ENCODE measurements at places on chromosomes 7 and 10.

DNA sequence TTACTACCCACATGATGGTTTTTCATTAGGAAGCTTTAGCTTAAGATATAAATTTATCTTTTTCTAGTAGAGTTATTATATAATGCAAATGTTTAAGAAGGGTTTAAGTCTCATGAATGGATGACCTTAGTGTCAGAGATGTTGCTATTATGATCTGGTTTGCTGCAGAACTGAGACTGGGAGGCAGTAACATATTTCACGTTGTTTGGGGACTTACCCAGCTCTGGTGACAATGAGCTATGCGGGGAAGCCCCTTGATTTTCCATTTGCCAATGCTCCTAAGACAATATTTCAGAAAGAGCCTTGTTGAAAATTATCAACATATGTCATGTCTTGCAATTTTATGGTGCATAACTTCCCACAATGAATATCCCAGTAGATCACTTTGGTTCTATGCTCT, 754.6 kb downstream of the REEP3 start:
- no peak for DNase-seq

- DNase-seq, result no peak
Observed at GRCh38 chr7:92837000-92837749, 802 bp upstream of the CDK6 start.

DNA sequence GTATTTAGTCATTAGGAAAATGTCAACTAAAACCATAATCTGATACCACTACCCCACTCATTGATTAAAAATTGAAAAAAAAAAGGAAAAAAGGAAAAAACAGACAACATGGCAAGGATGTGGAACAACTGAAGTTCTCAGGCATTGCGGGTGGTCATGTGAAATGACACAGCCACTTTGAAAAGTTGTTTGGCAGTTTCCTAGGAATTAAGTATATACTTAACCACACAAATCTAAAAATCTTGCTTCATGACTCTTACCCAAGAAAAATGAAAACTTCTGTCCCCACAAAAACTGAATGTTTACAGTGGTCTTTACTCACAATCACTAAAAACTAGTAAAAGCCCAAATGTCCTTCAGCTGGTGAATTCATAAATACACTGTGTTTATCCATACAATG, 254.5 kb downstream of the AHR start:
- DNase-seq, result no peak

DNA sequence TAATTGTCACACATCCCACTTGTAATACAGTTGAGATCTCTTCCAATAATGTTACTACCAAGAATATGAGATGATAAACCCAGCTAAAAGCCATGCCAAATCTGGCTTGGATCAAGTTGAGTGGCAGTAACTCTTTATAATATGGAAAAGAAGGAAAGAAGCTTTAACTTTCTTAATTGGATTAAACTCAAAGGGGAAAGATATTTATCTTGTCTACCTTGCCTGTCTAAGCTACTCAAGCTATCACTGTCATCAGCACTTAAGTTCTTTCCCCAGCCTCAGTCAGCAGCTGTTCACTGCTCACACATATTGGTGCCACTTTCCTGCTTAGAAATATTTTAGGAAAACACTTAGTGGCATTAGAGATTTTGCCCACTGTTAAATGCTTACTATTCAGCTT, 350.7 kb downstream of the IPMK start:
- DNase-seq, result no peak

GRCh38 chr10:43317422-43317821, 50.6 kb upstream of the RASGEF1A start:
- no peak for DNase-seq

DNA sequence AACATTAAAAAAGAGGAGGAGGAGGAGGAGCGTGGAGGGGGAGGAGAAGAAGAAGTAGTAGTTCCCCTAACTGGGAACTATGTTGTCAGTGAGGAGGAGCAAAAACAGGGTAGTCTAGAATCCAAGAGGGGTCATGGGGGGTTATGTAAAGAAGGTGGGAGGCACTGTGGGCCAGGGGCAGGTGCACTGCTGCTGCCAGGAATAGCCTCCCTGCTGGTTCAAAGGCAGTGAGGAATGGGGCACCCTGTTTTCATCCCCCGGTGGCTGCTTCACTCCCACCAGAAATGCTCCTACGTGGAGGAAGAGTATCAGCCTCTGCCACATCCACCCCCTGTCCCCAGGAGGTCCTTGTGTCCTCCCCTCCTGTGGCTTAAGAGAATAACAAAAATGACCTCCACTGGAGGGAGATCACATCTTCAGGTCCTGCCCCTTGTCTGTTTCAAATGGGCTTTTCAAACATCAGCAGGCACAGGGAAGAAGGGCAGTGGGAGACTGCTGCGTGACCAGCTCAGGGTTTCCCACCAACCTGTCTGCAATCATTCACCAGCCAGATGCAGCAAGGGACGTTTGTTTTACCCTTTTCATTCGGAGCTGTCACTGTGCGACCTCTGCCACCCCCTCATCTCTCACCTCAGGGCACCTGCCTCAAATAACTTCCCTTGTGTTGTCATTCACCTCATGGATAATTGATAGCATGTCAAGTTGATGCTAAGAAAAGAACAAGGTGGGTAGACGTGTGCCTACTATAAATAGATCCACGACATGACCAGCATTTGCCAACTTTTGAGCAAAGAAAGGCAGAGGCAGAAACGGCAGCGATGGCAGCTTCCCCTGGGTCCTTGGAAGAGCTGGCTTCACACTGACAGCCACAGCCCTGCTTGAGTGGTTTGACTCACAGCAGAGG, 92.6 kb downstream of the DGKI start:
- no peak for DNase-seq

- no peak for DNase-seq
Observed at GRCh38 chr10:49610114-49610457, at the start of gene SLC18A3. Gene SLC18A3 (plus strand): TSS chr10:49610310. CDS start chr10:49610741, 431 bp downstream.

DNA sequence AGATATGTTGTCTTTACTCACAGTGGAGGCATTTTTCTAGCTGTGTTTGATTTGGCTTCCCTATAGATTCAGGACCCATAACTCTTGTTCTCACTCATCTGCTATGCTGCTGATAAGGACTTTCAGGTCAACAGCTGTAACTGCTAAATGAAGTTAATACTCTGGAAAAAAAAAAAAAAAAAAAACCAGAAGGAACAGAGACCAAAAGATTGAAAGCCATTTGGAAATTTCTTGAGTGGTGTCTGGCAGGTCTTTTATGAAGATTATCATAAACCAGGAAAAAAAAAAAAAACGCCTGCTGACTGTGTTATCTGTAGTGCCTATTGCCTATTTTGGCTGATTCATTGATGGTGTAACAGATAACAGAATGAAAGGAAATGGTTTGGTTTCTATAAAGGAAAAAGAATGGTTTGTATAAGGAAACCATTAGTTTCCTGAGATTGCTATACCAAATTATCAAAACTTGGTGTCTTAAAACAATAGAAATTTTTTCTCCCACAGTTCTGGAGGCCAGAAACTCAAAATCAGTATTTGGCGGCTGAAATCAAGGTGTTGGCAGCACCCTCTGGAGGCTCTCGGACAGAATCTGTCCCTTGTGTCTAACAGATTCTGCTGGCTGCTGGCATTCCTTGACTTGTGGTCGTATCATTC, 60.5 kb upstream of the BET1 start:
- DNase-seq, result no peak

GRCh38 chr7:30708412-30708811, 26.2 kb upstream of the CRHR2 start:
- no peak for DNase-seq

- DNase-seq, result no peak
Observed at GRCh38 chr10:30537586-30537985, 92.0 kb downstream of the LYZL2 start.

- DNase-seq, result no peak
Observed at GRCh38 chr10:77889277-77889903, 37.2 kb downstream of the DLG5 start.

GRCh38 chr10:14380746-14381145, 50.0 kb upstream of the FRMD4A start:
- DNase-seq, result no peak
